Fibroblast of the aortic adventitia (primary cell): ENCODE measurements at places on chromosomes 12 and 14. TPM values are rescaled to one million over a fixed set of nuclear protein-coding genes. Genes with fewer than 3 reads are reported as not detected.
A peak's percentile ranks its signal among the peaks of the same experiment; 100 is the strongest.

Gene LRP1-AS
- total RNA-seq: not detected in 2 replicates

Gene TC2N
- total RNA-seq: 0.16 and 1.6 TPM in 2 replicates

Gene TEX52
- total RNA-seq: not detected in 2 replicates

Gene TROAP
- 4.0 and 11.3 TPM in 2 replicates for total RNA-seq

Gene CAPZA3
- total RNA-seq: not detected in 2 replicates

Gene PMCH
- total RNA-seq: 0.27 TPM in 1 of 2 replicates, not detected in the other

Gene VRK1
- total RNA-seq: 18.6 and 34.0 TPM in 2 replicates

Gene SLC2A14
- not detected in 2 replicates for total RNA-seq

Gene RND1
- total RNA-seq: 0.72 TPM in 1 of 2 replicates, not detected in the other

Gene SMOC1
- total RNA-seq: 0.25 and 1.1 TPM in 2 replicates

Gene ABHD4
- total RNA-seq: 24.3 and 48.6 TPM in 2 replicates

Gene GPD1
- 0.36 TPM in 1 of 2 replicates, not detected in the other for total RNA-seq

Gene PLEK2
- 1.8 and 2.8 TPM in 2 replicates for total RNA-seq

Gene CLEC4C
- not detected in 2 replicates for total RNA-seq

Gene LRRK2
- total RNA-seq: 9.7 and 22.1 TPM in 2 replicates

Gene MIPOL1
- total RNA-seq: 12.5 and 32.1 TPM in 2 replicates

Gene PPFIA2
- 0.74 and 4.9 TPM in 2 replicates for total RNA-seq

Gene RD3L
- total RNA-seq: not detected in 2 replicates

Gene STAC3
- 0.90 and 3.8 TPM in 2 replicates for total RNA-seq

GRCh38 chr12:56190695-56191155, 1.4 kb upstream of the SMARCC2 start:
- no peak for DNase-seq

DNA sequence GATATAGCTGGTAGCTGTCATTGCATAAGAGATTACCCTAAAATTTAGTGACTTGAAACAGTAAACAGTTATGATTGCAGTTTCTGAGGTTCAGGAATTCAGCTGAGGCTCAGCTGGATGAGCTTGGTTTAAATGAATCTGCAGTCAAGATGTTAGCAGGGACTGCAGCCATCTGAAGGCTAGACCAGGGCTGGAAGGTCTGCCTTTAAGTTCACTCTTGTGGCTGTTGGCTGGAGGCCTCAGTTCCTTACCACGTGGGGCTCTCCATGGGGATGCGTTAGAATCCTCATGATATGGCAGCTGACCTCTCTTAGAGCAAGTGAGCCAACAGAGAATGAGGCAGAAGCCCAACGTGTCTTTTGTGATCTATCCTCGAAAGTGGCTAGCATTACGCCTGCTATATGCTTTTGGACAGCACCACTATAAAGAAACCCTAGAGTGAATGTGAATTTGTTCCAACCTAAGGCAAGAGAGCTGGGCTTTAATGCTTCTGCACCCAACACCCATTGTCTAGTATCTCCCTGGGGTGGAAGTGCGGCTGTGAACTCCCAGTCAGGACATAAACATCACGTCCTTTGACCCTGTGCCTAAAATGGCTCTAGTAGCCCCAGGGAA, 26.0 kb downstream of the HSPB8 start:
- DNase-seq: no peak

DNA sequence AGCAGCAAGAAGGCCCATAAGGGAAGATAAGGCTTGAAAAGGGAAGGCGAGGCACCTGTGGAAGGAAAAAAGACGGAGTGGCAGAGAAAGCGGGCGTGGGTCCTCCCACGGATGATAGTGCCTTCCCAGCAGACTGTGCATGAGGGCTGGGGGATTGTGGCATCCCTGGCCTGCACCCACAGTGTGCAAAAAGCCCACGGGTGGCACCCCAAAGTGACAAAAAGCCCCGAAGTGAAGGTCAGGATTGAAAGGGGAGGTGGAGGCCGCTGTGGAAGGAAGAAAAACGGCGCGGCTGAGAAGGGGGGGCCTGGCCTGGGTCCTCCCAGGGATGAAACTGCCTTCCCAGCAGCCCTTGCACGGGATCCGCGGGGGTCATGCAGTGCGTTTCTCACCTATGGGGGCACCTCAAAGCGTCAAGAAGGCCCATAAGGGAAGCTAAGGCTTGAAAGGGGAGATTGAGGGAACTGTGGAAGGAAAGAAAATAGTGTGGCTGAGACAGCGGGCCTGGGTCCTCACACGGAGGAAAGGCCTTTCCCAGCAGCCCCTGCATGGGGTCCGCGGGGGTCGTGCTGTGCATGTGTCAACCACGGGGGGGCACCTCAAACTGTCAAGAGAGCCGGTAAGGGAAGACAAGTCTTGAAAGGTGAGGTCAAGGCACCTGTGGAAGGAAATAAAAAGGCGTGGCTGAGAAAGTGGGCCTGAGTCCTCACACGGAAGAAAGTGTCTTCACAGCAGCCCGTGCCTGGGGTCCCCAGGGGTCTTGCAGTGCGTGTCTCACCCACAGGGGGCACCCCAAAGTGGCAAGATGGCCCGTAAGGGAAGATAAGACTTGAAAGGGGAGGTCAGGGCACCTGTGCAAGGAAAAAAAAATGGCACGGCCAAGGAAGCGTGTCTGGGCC, 274.1 kb downstream of the ALG10 start:
- DNase-seq: no peak

DNA sequence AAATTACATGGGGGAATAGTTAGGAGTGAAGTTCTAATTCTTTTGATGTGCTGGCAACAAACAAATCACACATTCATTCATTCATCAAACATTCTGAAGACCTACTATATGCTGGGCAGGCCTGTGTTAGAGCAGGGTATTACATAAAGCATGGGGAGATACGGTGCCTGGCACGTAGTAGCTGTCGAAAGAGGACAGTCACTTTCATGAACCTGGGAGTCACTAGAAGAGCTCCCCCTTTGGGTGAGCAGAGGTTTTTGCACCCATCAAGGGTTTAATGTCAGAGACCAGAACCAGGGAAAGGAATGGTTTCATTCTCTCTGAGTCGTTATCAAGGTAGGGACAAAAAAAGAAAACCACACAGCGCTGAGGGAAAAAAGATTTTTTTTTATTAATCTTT, 10.0 kb downstream of the LHX5 start:
- no peak for DNase-seq

GRCh38 chr14:103103461-103104388, 9.2 kb downstream of the EXOC3L4 start:
- peak; percentile 55 for DNase-seq

- DNase-seq: no peak
These were observed 2.9 kb upstream of the RTL1 start for GRCh38 chr14:100906420-100906819.

GRCh38 chr14:47365233-47365632, 310.2 kb downstream of the MDGA2 start:
- DNase-seq: no peak

DNA sequence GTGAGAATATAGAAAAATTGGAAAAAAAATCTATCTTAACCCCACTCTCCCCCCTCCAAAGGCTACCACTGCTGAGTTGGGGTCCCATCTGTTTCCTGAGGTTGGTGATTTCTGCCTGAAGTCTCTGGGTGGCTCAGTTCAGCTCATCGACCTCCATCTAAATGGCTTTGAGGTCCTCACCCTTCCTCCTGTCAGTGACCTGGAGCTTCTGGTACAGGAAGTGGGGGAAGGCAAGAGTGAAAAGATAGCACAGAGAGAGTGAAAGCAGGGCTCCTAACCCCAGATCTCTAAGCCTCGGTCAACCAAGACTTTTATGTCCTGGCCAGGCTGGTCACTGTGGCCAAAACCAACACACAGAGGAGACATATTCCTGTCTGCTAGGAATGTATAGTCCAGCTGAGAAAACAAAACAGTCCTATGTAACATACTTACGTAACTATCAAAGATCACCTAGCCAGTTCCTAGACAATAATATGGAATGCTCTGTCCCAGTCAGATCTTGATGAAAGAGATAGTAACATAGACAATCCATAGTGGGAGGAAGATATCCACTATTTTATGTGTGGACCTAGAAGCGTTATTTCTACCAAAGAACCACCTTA, 12.3 kb upstream of the KRT73 start:
- no peak for DNase-seq

- DNase-seq: peak; percentile 79
These were observed 189.5 kb upstream of the HMGA2 start for GRCh38 chr12:65634626-65635331.

DNA sequence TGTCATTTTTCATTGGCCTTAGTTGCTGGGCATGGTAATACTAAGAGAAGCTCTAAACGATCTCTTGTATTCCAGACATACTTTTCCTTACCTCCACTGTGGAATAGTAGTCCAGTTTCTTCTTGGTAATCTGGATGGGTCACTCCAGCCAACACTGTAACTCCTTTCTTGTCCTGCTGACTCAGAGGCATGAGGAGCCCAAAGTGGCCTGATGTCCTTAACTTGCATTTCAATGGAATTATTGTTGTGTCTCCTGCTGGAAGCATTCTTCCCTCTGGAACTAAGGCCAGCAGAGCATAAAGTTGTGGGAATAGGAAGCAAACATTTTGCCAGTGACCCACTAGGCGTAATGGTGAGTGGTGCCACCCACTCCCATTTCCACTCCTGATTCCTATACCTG, 33.1 kb downstream of the DAAM1 start:
- peak; percentile 8 for DNase-seq

- peak; percentile 23 for DNase-seq
These were observed 4.2 kb upstream of the PLEKHA5 start for GRCh38 chr12:19125325-19125724.

- DNase-seq: peak; percentile 55
These were observed 19.4 kb downstream of the ACVRL1 start for GRCh38 chr12:51926718-51927117.

- DNase-seq: no peak
These were observed 761.1 kb downstream of the TMEM121 start for GRCh38 chr14:106287506-106287905.

- no peak for DNase-seq
These were observed 355.3 kb upstream of the FKBP4 start for GRCh38 chr12:2439332-2440100.

GRCh38 chr12:39626033-39626814, 6.6 kb upstream of the ABCD2 start:
- DNase-seq: no peak

- peak; percentile 69 for DNase-seq
These were observed 354.3 kb downstream of the CEP128 start for GRCh38 chr14:80587096-80587724.

- no peak for DNase-seq
These were observed 9.2 kb downstream of the FAR2 start for GRCh38 chr12:29158115-29158763.

DNA sequence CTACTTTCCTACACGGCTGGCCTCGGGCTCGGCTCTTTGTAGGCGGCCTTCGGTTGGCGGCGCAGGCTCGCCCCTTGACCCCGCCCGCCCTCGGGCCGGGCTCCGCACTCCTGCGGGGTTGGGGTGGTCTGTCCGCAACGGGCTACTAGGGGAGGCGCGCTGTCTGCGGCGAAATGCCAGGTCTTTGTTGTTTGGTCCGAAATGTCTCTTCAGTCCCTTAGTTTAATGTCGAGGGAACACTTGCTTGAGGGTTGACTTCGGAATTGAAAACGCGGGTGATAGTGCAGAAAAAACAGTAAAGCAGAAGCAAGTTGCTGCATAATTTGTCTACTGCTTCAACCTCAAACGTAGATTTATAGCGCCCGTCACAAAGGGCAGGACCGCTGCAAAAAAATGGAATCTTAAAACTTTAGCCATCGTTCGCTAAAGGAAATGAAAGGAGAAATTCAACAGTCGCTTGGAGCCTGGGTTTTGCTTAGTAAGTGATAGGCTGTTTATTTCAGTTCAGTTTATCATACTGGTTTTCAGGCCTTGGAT, 390 bp downstream of the JKAMP start:
- DNase-seq: no peak

DNA sequence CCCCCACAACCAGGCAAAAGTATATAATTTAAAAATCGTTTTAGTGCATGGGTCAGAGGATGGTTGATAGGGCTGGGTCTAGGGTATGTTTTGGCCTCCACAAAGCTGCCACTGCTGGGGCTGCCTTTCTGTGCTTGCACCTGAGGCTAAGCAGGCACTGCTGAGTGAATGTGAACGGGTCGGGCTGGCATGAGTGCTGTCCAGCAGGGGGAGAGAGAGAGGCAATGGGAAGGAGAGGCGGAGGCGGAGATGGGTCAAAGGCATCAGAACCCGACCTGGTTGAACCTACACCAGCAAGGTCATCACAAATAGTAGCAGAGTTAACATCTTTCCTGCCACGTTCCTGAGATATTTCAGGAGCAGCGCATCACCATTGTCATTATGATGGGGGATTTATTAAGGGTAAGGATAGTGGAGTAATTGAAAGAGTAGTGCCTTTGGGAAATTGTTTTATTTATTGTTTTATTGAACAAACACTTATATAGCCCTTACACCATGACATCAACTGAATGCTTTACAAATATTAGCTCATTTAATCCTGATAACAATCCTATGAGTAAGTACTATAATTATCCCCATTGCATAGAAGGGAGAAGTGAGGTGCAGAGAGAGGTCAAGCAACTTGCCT, 5.8 kb upstream of the NRXN3 start:
- DNase-seq: no peak

- DNase-seq: no peak
These were observed 78.8 kb downstream of the PAPOLA start for GRCh38 chr14:96581026-96581425.

- DNase-seq: peak; percentile 91
These were observed 567.4 kb downstream of the MED13L start for GRCh38 chr12:115710104-115710564.

DNA sequence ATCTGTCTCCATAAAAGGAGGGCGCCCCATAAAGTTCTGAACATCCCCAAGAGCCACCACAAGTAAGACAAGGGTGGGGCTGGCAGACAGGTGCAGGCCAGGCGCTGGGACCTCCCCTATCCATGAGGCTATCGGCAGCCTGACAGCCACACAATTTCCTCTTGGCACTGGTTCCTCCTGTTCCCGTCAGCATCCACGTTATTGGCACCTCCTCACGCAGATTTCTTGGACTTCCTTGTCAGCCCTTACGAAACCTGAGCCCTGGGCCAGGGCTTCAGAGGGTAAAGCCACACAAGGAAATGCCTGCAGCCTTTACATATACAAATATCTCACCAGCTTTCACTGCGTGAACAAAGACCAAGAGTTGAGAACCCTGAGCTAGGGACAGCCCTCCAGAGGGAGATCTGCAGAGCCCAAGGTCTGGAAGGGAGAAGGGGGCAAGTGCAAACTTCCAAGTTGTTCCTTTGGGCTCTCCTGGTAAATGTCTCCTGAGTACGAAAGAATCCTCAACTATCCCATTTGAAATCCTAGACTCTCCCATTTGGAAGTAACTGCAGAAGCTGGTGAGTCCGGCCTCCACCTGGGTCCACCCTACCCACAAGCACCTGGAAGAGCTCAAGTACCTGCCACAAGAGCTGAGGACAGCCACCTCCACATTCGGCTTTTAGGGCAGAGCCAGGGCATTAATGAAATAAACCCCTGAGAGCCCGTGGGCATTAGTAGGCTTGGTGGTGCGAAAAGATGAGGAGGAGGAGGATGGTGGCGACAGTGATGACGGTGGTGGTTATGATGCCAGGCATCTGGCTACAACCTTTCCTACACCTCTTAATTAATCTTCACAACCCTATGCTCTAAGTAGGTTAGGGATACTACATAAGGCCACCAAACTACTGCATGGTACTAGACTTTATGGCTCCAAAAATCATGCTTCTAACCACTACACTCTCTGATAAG, 5.5 kb upstream of the TC2N start:
- DNase-seq: peak; percentile 96
